NCI-H146 (cell line): ENCODE measurements at places on chromosomes 16 and 17.

DNA sequence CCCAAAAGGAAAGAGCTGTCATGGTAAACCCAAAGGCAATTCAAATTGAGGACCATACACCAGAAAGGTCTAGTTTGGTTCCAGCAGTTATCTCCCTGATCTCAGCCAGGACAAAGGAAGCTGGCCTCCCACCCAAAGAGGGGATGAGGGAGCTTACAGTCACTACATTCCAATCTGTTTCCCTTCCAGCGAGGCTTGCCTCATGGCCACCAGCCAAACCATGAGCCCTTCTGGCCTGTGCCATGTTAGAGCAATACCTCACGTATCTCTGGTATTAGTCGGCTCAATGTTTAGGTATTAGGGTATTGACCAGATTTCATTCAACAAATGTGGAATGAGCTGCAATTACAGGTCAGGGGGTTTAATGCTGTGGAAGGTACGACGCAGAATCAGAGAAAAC, 8.4 kb downstream of the NDUFAB1 start:
- no peak for DNase-seq

- DNase-seq: no peak
Measured at GRCh38 chr17:4652997-4653396, 11.5 kb upstream of the ALOX15 start.

GRCh38 chr17:69286257-69286656, 40.7 kb downstream of the ABCA5 start:
- DNase-seq: no peak

GRCh38 chr17:1810450-1811103, 19.1 kb downstream of the SMYD4 start:
- no peak for DNase-seq

DNA sequence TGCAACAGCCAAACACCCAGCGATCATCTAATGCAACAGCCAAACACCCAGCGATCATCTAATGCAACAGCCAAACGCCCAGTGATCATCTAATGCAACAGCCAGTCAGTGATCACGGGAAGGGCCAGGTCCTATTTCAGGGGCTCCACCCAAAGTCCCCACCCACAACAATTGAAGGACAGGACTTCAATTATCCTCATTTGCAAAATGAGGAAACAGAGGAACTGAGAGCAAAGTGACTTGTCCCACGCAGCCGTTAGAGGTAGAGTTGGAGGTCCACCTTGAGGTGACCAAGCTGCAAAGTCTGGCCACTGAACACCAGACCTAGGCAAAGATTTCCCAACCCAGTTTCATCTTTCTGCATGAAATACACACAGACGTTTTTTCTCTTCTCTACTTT, 3.7 kb downstream of the ZG16B start:
- DNase-seq: no peak

DNA sequence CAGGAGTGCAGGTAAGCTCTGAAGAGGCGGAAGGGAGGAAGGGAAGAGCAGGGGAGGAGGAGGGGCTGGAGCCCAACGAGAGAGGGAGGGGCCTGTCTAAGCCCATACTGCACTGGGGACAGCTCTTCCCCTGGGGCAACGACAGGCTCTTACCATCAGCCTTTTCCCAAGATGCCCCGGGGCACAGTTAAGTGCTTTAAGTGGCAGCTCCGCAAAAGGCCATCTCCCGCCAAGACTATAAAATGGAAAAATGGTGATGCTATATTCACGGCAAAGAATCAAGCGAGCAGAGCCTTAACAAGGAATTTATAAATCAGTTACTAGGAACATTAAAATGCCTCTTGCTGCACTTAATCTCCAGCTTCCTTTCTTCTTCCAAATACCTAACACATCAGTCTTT, 110.2 kb upstream of the NLRP1 start:
- DNase-seq: peak; percentile 45

DNA sequence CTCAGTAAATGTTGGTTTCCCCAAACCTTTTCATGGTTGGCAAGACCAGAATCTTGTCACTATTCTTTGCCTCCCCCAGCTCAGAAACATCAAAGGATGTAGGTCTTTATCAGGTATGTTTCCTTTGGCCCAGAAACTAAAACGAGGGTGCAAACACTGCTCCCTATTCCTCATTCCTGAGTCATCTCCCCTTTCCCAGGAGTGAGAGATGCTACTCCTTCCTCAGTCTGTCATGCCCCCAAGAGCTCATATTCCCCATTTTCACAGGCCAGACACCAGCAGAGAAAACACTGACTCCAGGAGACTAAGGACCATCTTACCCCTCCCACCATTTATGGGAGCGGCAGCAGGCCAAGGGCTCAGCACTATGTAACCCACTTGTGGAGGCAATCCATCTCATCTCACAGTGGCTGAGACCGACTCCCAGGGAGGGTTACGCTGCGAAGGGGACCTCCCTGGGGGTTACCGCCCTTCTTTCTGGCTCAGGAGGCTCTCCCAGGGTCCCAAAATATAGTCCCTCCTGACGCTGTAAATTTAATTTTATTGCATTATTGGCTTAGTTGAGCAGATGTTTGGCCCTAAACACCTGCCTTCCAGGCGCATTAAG, 1.5 kb downstream of the GEMIN4 start:
- no peak for DNase-seq

GRCh38 chr17:40777459-40777858, 4.9 kb downstream of the KRT27 start:
- DNase-seq: peak; percentile 64

DNA sequence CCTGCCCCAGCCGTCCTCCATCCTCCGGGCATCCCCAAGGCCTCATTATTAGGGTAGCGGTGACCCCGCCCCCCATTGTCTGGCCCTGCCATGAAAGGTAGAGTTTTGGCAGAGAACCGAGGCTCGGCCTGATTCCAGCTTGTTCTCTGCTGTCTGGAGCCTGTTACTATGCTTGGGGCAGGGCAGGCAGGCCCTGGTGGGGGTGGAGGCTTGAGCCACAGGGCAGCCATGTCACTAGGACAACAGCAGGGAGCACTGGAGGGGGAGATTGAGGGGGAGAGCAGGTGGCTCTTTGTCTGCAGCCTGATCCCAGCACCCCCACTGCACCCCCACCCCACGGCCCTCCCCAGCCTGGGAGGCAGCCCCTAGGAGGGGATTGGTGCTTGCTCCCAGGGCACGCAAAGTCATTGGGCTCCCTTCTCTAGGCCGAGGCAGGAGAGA, 15.4 kb downstream of the RHBDL3 start:
- peak; percentile 95 for DNase-seq

GRCh38 chr17:78132084-78132676, 1.6 kb downstream of the TMC8 start:
- DNase-seq: peak; percentile 37

DNA sequence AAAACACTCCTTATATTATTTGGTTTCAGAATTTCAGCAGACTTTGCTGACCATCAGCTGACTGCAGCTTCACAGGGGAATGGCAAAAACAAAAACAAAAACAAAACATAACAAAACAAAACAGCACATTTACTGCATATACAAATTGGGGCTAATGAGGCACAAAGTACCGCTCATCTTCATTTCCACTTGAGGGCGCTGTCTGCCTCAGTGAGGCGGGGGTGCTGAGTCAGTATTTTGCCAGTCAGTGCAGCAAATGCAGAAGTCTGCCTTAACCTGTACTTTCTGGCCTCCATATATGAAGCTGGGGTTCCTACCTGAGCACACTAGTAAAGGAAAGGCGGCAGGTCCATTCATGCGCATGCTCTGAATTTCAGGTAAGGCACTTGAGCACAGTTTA, 13.5 kb upstream of the DYNLRB2 start:
- DNase-seq: no peak

DNA sequence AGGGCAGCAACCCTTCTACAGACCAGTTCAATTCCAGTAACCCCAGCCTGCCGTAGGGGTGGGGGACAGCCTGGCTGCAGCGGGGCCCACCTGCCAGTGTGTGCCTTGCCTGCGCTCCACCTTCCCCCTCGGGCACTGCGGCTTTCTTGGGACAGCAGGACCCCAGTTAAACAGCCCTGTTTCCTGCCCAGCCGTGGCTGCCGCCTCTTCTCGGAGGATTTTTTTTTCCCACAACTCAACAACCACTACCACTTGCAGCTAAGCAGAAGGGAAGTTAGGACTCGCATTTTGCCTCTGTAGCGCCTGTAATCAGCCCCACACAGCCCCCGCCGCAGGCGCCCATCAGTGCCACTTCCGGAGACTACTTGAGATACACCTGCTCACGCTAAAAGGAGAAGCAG, 76.1 kb downstream of the RAI1 start:
- DNase-seq: no peak

- no peak for DNase-seq
Measured at GRCh38 chr16:88967830-88968588, 9.0 kb downstream of the CBFA2T3 start.

DNA sequence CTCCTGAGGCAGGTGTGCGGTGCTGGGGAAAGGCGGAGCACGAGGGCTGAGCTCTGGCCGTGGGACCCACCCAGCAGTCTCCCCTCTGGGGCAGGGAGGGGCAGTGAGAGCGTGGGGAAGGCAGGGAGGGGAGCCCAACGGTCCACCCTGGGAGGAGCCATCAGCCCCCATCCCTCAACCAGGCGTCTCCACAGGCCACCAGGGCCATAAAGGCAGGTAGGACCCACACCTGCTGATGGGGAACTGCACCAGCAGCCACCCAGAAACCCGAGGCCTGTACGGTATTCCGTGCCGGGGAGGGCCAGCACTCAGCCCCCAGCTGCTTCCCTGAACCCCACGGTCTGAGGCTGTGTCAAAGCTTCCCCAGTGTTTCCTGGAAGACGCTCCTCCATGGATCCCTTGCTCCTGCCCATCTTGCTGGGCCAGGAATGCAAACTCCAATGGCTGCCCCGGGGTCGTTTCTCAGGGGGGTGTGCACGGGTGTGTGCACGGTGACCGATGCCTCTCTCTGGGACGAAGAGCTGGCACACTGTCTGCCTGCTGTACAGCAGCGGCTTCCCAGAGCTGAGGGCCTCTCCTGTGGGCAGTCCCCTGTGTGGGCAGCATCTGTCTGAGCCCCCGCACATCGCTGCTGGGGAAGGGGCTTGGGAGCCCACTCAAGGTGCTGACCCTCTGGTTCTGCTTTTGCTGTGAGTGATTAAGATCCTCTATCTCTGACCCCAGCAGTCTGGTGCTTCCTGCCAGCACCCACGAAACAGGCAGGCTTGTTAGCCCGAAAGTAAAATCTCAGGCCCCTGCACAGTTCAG, 17.2 kb upstream of the METRNL start:
- DNase-seq: no peak

GRCh38 chr16:70730031-70730430, 44.2 kb upstream of the MTSS2 start:
- DNase-seq: no peak

DNA sequence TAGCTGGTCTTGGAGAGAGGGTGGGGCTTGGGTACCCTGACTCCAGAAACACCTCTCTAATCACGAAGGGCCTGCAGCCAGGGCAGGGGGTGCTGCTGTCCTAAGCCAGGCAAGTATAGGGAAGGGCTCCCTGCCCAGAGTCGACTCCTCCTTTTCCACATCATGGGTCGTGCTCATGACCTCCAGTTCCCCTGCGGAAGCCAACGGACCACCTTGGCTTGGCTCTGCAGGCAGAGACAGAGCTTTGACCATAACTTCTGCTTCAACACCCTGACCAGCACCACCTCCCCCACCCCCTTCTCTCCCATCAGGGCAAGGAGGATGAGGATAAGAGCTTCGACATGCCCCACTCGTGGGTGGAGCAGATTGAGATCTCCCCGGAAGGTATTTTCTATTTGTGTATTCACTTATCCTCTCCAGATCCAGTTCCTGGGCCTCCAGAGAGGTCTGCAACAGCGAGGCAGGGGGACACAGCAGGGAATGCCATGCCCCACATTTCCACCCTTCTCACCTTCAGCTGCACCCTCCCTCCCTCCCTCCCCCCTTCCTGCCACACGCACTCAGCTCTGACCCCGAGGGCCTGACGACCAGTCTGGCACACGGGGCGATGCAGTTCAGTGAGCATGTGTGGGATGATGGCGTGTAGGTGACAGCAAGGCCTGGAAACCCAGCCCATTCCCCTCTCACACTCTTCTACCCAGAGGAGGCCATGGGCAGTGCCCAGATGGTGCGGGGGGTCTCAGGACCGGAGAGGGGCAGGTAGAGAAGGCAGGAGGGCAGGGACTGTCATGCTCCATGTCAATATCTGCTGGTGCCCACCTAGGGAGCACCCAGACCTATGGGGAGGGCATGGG, 14.0 kb upstream of the KATNB1 start:
- no peak for DNase-seq

- DNase-seq: peak; percentile 20
Measured at GRCh38 chr17:1714427-1714979, 4.3 kb upstream of the TLCD2 start.

DNA sequence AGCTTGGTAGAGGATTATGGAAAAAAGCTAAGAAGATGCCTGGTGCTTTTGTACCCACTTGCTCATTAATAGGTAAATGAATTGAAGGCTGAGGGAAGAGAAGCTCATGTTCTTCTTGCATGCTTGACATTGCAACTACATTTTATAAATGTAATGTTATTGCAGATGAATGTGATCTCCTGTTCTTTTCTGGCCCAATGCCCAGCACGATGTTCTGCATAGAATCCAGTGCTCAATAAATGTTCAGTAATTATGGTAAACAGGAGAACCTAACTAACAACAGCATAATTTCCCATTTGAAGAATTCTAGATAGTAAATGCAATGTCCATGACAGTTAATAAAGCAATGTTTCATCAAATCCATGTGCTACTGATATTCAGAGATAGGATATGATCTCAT, 638.2 kb upstream of the SOX9 start:
- DNase-seq: no peak

DNA sequence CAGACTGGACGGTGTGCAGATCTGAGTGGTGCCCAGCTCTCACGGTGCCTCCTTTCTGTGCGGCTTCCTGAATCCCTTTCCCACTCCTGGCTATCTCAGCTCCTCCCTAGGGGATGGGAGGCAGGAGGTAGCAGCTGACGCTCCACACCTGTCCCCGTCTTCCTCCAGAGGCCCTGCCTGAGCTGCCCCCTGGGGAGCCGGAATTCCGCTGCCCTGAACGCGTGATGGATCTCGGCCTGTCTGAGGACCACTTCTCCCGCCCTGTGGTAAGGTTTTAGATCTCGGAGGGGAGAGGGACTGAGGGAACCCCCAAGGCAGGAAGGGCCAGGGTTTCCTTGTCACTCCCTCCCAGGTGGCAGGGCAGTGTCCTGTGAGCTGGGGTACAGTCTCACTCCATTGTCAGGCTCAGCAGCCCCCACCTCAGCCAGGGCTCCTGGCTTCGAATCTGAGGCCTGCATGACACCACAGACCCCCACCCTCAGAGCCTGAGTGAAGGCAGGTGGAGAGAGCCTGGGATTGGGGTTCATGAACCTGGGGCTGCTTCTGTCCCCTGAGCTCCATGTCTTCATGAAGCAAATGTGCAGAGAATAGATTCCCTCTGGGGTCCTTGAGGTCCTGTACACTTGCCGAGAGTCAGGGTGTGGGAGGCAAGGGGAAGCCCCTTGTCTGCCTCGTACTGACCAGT, 6.6 kb downstream of the DEF8 start:
- DNase-seq: no peak
